ENCODE measurements at places on chromosomes 13 and 19.

DNA sequence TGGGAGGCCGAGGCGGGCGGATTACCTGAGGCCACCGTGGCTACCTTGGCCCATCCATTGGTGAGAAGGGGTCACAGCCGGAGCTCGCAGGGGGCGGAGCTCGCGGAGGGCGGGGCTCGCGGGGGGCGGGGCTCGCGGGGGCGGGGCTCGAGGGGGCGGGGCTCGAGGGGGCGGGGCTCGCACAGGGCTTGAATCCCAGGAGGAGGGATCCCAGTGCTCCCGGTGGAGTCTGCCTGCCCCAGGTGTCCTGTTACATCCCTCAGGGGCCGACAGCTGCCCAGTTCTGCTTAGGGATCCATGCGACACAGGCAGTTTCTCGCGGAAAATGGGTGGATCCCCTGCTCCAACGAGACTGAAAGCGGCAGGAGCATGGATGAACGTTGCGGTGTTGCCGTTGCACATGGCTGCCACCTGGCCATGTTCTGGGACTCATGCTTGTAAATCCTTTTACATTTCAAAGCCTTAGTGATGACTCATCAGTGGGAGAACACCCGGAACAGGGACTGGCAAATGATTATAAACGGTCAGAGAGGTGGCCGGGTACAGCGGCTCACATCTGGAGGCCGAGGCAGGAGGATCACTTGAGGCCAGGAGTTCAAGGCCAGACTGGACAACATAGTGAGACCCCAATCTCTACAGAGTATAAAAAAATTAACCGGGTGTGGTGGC, 25.1 kb downstream of the TMPRSS9 start:
- no peak for DNase-seq

DNA sequence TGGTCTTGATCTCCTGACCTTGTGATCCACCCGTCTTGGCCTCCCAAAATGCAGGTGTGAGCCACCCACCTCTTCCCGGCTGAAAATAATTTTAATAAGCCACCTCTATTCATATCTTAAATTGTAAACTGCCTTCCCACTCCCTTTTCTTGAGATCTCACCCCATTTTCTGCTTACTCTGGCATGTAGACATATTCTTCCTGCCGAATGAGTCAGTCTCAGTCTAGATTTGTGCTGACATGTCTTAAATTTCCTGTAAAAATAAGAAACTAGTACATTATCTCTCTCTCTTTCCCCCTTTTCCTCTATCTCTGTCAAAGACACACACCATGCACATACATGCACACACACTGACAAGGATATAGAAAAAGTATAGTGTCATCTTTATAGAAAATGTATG, 60.9 kb downstream of the THSD1 start:
- DNase-seq = no peak

- no peak for DNase-seq
Observed at GRCh38 chr19:54660964-54661363, 1.8 kb upstream of the LILRB4 start.

DNA sequence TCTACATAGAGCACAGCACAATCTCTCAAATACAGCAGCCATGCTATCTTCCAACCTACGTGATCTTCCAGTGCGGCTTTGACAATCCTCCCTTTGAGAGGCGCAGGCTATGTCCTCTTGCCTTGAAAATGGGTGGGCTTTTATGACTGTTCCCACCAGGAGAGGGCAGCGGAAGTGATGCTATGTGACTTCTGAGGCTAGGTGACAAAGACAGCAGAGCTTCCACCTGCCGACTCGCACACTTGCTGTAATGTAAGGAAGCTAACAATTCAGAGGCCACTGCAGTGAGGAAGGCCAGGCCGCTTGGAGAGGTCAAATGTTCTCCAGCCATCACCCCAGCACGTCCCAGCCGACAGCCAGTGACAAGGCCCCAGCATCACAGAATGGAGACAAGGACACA, 65.8 kb downstream of the MRPL57 start:
- no peak for DNase-seq

DNA sequence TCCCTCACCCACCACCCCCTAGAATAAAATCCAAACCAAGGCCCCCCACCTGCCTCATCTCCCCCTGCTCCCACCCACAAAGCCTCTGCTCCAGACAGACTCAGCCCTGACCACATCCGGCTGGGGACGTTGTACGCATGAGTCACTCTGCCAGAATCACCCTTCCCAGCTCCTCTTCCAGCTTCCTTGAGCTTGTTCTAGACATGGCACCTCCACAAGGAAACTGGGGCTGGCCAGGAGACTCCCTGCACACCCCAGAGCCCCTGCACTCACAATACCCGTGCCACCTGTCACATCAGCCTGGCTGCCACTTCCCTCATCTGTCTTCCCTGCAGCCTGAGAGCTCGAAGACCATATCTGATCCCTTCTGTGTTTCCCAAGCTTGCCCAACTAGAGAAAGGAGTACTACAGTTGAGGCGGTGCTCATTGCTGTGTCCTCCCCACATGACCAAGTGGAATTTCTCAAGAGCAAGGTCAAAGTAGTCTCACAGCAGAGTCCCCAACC, 9.7 kb downstream of the DEDD2 start:
- DNase-seq = no peak

DNA sequence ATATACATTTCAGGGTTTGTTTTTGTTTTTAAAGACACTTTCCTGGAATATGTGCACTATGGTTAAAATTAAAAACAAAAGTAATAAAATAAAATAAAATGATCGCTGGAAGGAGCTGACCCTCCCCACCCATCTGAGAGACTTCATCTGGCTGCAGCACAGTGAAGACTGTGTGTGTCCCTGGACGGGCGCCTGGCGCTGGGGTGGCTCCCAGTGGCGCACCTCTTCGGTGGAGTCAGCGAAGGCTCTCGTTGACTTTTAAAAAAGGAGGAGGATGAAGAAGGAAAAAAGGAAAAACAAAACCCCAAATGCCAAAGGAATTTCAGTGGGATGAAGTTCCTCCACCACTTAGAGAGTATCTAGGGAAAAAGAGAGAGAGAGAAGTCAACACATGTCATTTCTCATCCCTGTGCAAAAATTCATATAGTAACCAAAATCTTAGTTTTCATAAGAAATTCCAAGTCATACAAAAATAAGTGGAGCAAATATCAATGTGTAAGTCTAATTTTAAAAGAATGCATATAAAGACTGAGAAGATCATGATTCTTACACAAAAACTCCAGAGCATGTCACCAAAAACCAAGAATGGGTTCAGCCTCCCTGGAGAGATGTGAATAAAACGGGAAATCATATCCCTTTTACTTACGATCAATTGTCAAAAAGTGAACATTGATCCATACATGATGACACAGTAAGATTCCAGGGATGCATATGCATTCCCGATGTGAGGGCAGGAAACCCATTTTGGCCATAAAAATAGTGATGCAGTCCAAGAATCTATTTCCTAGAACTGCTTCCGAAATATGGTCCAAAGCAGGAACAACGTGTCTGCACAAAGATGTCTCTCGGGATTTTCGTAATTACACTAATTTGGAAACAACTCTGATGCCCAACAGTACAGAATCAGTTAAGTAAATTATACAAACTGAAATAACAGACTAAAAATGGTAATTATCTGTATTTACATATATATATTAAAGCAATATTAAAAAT, 123.8 kb downstream of the STK24 start:
- no peak for DNase-seq

DNA sequence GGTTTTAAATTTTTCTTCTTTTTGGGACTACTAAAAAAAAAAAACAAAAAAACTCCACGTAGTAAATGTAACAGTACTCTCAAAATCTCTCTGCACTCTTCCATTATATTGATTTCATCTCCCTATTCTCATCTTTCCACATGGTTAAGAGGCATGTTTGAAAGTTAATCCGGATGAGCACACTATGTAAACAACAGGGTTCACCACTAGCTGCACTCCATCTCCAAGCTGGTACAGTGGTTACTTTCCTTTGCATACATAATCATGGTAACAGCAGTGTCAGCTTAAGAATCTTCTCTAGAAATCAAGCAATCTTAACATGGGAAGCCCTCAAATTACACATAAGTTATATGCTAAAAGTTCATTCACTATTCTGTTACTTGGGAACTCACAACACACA, 92.6 kb downstream of the MIPEP start:
- DNase-seq = no peak

GRCh38 chr19:4676955-4677731, 7.0 kb upstream of the MYDGF start:
- DNase-seq = no peak

DNA sequence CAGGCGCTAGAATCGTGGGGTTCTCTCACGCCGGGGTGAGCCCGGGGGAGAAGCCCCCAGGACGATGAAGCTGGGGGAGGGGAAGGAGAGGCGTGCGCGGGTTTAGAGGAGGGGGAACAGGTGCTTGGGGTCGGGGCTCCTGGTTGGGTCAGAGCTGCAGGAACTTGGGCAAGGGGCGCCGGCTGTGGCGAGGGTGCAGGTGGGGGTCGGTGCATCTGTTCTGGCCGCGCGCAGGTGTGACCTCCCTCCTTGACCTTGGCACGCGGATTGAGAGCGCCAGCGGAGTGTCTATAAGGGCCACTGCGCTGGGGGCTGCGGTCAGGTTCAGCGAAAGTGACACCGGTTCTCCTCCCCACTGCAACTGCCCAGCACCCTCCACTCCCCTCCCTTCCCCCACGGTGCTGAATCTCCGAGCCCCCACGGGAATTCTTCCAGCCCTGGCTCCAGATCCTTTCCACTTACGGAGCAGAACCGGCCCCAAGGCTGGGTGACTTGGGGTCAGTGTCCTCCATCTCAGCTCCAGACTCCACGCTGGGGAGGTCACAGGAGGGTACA, 618 bp downstream of the TMEM38A start:
- no peak for DNase-seq

GRCh38 chr19:11273989-11274388, 11.7 kb upstream of the DOCK6 start:
- DNase-seq = no peak

DNA sequence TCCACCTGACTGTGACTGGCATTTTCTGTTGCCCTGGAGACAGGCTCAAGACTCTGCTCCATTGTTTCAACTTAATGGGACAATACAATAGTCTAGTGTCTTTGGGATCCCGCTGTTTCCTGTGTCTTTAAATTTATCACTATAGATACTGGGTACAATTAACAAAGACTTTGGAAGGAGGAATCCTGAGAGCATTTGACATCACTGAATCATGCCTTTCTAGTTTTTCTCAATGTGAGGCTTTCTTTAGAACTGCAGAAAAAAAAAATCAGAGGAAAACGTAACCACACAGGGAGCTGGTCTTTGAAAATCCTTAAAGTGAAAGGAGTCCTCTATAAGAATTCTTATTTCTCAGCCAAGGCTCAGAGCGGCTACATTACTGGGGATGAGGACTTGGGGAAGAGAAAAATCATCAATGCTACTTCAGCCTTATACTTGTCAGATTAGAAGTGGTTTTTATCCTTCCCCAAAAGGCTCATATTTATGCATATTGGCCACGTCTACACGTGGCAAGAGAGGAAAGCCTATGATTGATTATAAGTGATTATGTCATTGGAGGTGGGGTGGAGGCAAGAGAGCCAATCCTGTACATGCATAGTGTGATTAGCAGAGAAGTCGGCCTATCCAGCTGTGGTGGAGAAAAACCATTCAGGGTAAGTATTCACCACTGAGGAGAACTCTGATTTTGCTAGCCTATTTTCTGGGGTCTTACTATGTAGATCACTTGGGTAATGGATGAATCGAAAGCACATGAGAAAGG, 34.4 kb upstream of the UBL3 start:
- DNase-seq = no peak

GRCh38 chr19:5823579-5824281, 15.8 kb downstream of the FUT6 start:
- DNase-seq = no peak
